ENCODE measurements at places on chromosomes 7 and 10.
A peak's percentile ranks its signal among the peaks of the same experiment; 100 is the strongest.

GRCh38 chr10:63520500-63521415, at the start of gene REEP3:
TSS of gene REEP3 (plus strand) at chr10:63521401. CDS start at chr10:63521546, 145 bp downstream.
- H3K27me3 ChIP-seq = no peaks in the 10 kb centered on the region
- H3K27ac ChIP-seq = peak within 1 kb of the TSS; percentile 99
- H3K4me1 ChIP-seq = no peaks in the 10 kb centered on the region
- no peaks in the 10 kb centered on the region for H3K36me3 ChIP-seq

GRCh38 chr7:83359108-83359507, 196.4 kb upstream of the PCLO start:
- no peak for DNase-seq
- no peaks in the 10 kb centered on the region for H3K36me3 ChIP-seq
- no peak overlapping the region for H3K27ac ChIP-seq
- H3K4me1 ChIP-seq = no peaks in the 10 kb centered on the region

DNA sequence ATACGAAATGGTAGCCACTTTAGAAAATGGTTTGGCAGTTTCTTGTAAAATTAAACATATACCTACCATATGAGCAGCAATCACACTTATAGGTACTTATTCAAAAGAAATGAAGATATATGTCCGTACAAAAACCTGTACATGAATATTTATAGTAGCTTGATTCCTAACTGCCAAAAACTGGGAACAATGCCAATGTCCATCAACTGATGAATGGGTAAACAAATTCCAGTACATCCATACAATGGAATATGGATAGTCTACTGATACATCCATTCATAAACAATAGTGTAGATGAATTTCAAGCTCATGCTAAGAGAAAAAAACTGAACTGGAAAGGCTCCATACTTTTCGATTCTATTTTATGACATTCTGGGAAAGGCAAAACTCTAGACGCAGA, 68.5 kb downstream of the AGK start:
- no peaks in the 10 kb centered on the region for H3K27me3 ChIP-seq
- H3K4me1 ChIP-seq = peaks cover 3% of the 10 kb centered on the region
- H3K36me3 ChIP-seq = peaks cover 26% of the 10 kb centered on the region

DNA sequence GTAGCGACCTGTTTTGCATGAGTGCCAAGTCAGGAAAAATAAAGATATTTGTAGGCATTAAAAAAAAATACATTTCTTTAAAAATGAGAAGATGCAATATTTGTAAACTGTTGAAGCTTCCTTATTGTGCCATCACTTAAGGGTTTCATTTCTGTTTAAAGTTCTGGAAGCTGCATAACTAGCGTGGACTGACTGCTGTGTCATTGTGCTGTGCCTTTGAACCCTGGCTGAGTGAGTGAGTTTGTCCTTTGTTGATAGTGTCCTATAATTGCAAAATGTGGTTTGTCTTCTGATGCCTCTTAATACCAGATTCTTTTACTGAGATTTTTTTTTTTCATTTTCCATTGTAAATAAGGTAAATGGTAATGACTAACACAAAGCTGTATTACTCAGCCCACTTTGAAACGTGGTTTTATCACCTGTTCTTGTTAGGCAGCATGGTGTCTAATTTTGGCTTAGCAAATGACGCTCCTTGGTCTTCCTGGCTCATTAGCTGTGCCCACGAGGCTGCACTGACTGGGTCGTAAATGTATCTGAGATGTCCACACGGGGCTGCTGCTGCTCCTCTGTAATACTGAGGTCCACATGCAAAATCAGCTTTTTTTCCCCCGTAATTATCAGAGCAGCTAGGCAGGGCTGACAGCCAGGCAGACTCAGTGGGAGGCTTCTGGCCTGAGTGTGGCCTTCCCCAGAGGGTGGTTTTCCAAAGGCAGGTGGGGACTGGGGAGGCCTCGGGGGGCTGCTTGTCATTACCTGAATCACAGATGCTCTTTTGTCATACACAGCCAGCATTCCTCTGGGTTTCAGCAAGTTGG, 14.8 kb downstream of the ZSCAN25 start:
- H3K36me3 ChIP-seq = peaks cover 65% of the 10 kb centered on the region
- no peak overlapping the region for H3K4me3 ChIP-seq
- H3K4me1 ChIP-seq = no peaks in the 10 kb centered on the region
- H3K27ac ChIP-seq = no peak overlapping the region
- no peak for DNase-seq

GRCh38 chr10:96238646-96239623, 32.4 kb downstream of the BLNK start:
- H3K36me3 ChIP-seq = no peaks in the 10 kb centered on the region
- H3K27me3 ChIP-seq = no peaks in the 10 kb centered on the region
- H3K4me3 ChIP-seq = no peak overlapping the region
- H3K4me1 ChIP-seq = no peaks in the 10 kb centered on the region
- DNase-seq = no peak

- no peak overlapping the region for H3K4me3 ChIP-seq
- DNase-seq = no peak
- no peaks in the 10 kb centered on the region for H3K36me3 ChIP-seq
- peak overlapping the region; percentile 98 for H3K27ac ChIP-seq
Observed at GRCh38 chr7:74482629-74483401, 29.1 kb downstream of the GTF2IRD1 start.

DNA sequence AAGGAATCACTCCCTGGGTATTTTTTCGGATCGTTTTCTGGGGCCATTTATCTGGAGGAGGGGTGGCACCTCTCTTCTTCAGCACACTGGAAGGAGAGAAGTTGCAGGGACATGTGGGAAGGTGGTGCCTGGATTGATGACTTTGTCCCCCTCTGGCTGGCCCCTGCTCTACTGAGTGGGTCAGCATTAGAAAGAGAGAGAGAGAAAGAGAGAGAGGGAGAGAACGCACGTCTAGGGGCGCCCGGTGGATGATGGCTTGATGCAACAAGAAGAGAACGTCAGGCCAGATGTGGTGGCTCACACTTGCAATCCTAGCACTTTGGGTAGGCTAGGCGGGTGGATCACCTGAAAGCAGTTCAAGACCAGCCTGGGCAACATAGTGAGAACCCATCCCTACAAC, 5.5 kb upstream of the MUC12 start:
- H3K36me3 ChIP-seq = no peaks in the 10 kb centered on the region
- no peak overlapping the region for H3K27ac ChIP-seq
- H3K27me3 ChIP-seq = peaks cover 6% of the 10 kb centered on the region
- no peak overlapping the region for H3K4me3 ChIP-seq
- DNase-seq = no peak

DNA sequence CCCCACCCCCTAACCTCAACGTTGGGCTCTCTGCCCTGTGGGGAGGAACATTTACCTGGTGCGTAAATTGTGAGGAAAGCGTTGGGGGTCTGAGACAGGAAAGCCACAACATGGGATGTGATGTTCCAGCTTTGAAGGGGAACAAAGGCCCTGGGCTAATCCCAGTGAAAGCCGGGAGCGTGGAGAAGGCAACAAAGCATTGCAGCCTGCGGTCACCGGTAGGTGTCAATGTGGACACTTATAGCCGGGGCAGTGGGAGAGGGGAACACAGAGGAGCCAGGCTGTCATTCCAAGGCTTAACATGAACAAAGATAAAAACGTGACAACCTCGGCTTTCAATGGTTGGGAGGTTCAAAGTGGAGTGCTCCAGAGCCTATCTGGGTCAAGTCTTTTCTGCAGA, 12.7 kb downstream of the PTF1A start:
- H3K36me3 ChIP-seq = no peaks in the 10 kb centered on the region
- no peak overlapping the region for H3K27ac ChIP-seq

DNA sequence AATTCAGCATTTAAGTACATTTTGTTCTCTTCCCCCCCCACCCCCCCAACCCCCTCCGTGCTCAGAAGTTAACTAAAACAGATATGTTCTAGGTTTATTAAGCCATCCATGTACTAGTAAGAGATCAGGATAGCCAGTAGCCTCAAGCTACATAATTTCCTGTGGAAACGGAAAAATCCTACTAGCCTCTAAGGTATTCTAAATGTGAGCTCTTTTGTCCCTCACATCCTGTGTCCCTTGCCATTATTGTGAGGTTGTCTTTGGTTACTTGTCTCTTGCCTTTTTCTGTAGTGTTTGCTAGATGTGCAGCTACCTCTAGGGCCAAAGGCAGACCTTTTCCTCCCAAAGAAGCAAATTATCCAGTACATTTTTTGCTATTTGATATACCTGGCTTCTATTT, 92.1 kb downstream of the BTRC start:
- no peak overlapping the region for H3K4me3 ChIP-seq
- no peaks in the 10 kb centered on the region for H3K4me1 ChIP-seq
- no peak for DNase-seq
- H3K27me3 ChIP-seq = no peaks in the 10 kb centered on the region
- H3K27ac ChIP-seq = no peak overlapping the region

- no peaks in the 10 kb centered on the region for H3K36me3 ChIP-seq
- H3K27me3 ChIP-seq = no peaks in the 10 kb centered on the region
Observed at GRCh38 chr7:40305229-40305628, 170.4 kb downstream of the SUGCT start.

DNA sequence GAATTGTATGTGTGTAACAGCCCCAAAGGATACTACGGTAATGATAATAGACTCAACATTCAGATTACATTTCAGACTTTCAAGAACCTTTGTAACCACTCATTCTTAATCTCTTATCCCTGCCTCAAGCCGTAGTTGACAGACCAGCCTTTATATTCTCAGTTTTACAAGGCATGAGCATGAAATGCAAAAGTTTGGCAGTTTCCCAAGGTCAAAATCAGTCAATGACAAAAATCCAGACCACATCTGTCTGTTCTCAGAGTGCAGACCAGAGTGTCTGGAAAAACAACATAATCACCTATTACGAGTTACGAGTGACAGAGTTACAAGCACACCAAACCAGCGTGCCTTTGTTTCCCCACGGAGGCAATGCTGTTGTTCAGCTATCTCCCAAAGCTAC, 178.6 kb upstream of the LRGUK start:
- H3K27ac ChIP-seq = no peak overlapping the region
- no peaks in the 10 kb centered on the region for H3K4me1 ChIP-seq

- H3K4me3 ChIP-seq = no peak overlapping the region
- DNase-seq = no peak
- H3K4me1 ChIP-seq = peaks cover 63% of the 10 kb centered on the region
- peak overlapping the region; percentile 67 for H3K27ac ChIP-seq
- H3K27me3 ChIP-seq = no peaks in the 10 kb centered on the region
Observed at GRCh38 chr10:62000726-62001125, 99.2 kb downstream of the ARID5B start.

- no peaks in the 10 kb centered on the region for H3K27me3 ChIP-seq
- H3K27ac ChIP-seq = no peak overlapping the region
- H3K4me3 ChIP-seq = no peak overlapping the region
- DNase-seq = no peak
- H3K4me1 ChIP-seq = no peaks in the 10 kb centered on the region
Observed at GRCh38 chr7:152754075-152754730, 5.3 kb upstream of the ACTR3B start.

DNA sequence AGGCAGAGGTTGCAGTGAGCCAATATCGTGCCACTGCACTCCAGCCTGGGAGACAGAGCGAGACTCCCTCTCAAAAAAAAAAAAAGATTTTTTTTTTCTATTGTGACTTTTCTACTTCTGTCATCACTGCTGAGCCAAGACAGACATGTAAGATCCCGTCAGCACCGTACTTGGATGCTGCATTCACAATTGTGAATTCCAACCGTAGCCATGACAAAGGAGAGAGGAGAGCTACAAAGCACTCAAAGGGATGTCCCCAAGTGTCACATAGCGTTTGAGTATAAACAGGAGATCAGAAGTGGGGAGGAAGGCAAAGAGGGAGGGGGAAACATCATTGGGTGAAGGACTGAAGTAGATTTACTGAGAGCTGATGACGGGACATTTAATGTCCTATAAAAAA, 144.2 kb downstream of the PRPF18 start:
- no peak overlapping the region for H3K4me3 ChIP-seq
- DNase-seq = no peak
- no peaks in the 10 kb centered on the region for H3K4me1 ChIP-seq
- H3K36me3 ChIP-seq = peaks cover 54% of the 10 kb centered on the region

GRCh38 chr7:154879629-154880028, 123.3 kb downstream of the PAXIP1 start:
- no peak for DNase-seq
- H3K4me3 ChIP-seq = no peak overlapping the region
- H3K27ac ChIP-seq = no peak overlapping the region
- H3K4me1 ChIP-seq = no peaks in the 10 kb centered on the region
- no peaks in the 10 kb centered on the region for H3K36me3 ChIP-seq

GRCh38 chr10:72875250-72876055, 18.1 kb upstream of the OIT3 start:
- H3K36me3 ChIP-seq = no peaks in the 10 kb centered on the region
- no peak overlapping the region for H3K4me3 ChIP-seq
- no peaks in the 10 kb centered on the region for H3K27me3 ChIP-seq
- H3K27ac ChIP-seq = no peak overlapping the region

- no peak overlapping the region for H3K27ac ChIP-seq
- no peaks in the 10 kb centered on the region for H3K27me3 ChIP-seq
- H3K36me3 ChIP-seq = no peaks in the 10 kb centered on the region
- H3K4me3 ChIP-seq = no peak overlapping the region
Observed at GRCh38 chr10:71059054-71059818, 153.1 kb upstream of the UNC5B start.

DNA sequence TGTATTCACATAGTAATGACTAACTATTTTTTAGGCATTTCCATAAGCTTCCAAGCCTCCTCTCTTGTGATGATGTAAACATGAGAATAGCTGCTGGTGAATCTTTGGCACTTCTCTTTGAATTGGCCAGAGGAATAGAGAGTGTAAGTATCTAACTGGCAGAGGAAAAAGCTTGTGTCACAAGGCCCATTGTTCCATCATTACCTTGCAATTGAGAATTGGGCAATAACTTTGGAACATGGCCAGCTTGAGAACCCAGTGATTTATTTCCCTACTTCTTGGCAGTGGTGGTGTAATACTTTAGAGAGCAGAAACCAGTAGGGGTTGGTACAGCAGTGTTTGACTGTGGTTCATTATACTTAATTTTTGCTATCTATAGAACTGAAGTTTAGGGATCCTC, 12.0 kb downstream of the IFRD1 start:
- peaks cover 70% of the 10 kb centered on the region for H3K36me3 ChIP-seq
- no peak overlapping the region for H3K4me3 ChIP-seq
- H3K27ac ChIP-seq = no peak overlapping the region
- peaks cover 10% of the 10 kb centered on the region for H3K4me1 ChIP-seq
- H3K27me3 ChIP-seq = no peaks in the 10 kb centered on the region
- no peak for DNase-seq

All from tibial artery (tissue), 4 donors.